ENCODE measurements at places on chromosomes 7 and 10.

DNA sequence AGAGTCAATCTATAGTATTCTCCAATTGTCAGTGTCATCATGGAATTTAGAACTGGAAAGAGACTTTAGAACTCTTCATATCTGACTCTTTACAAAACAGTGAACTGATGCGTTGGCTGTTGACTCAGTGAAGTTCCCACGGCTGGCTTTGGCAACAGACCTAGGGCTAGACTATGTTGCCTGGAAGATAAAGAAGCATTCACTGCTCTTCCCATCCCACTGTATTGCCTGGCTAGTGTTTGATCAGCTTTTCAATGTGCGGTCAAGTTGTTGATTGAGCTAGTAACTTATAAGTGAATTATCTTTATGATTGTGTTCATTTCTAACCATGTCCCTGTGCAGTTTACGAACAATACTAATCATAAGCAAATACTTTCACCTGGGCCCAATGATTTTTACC, 365.7 kb upstream of the LRGUK start:
- DNase-seq, result no peak

GRCh38 chr10:63520500-63521415, at the start of gene REEP3:
Gene REEP3, plus strand, starts transcription at chr10:63521401. Its CDS starts 145 bp downstream, at chr10:63521546.
- no peak for DNase-seq

DNA sequence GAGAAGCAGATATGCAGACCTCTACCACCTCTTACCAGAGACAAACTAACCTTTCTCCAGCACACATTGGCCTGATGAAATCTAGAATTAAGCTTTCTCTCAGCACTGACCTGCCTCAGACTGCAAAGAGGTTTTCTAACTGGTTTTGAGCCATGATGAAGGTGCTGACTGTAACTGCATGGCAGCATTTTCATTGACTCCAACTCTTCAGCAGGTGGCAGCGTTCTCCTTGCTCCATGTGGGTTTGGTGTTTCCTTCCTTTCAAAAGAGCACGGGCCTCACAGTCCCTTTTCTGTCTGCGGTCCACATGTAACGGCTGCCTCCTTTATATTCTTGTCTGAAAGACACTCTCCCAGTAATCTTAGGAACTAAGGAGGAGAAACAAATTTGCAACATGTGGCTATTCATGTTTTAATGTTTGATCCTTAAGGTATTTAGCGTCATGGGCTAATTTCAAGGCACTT, 12.6 kb downstream of the KLLN start:
- no peak for DNase-seq

- DNase-seq, result no peak
These were observed 34.4 kb downstream of the VSTM4 start for GRCh38 chr10:49080965-49081364.

DNA sequence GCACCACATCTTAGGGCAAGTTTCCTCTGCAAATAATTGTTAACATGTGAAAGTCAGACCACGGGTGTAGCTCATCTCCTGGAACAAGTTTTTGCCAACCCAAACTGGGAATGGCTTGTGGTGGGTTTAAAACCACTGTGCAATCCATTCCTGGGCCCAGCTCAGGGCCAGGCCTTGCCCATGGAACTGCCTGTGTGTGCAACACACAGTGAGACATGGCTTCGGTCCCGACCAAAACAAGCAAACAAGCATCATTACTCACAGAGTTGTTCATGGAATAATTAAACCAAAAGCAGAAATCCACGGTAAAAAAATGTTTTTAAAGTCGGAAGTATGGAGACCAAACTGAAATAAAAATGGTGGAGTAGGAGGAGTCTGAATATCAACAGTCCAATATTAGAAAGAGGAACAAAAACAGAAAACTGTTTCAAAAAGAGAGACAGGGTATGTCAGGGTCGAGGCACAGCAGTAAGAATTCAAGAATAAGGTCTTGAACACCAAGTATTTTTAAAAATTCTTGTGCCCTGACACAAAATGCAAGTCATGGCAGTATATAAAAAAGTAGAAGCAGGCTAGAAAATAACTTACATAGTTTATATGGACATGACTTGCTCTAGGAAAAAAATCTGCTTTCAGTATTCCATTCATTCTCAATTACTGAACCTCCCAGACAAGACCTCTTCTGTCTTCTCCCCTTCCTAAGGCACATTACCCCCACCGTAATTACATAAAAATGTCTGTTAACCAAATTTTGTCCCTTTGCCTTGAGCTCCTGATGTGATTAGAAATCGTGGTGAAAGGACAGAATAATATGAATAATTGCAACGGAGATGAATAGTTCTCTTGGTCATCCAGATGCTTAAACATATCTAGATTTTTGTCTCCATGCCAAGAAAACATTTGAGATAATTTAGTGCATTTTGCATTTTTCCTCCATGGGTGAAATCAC, 88.4 kb downstream of the FAS start:
- no peak for DNase-seq

- no peak for DNase-seq
These were observed 9.1 kb upstream of the PAX2 start for GRCh38 chr10:100736144-100736808.

Measured in NCI-H1436 treated with DMSO at 0.1 percent for 48 hours (cell line).